ENCODE measurements at places on chromosomes 5 and 9. TPM values are rescaled to one million over a fixed set of nuclear protein-coding genes. Genes with fewer than 3 reads are reported as not detected.

GRCh38 chr5:45774528-45774927 lies 78.3 kb upstream of the HCN1 start:
- DNase-seq = no peak

- DNase-seq = no peak
Observed at GRCh38 chr9:91900055-91900796, 49.8 kb downstream of the ROR2 start.

GRCh38 chr5:128778474-128778873 lies 186.8 kb upstream of the SLC27A6 start:
- DNase-seq = no peak

GRCh38 chr9:120931231-120932085 lies 4.9 kb upstream of the TRAF1 start:
- DNase-seq = no peak

DNA sequence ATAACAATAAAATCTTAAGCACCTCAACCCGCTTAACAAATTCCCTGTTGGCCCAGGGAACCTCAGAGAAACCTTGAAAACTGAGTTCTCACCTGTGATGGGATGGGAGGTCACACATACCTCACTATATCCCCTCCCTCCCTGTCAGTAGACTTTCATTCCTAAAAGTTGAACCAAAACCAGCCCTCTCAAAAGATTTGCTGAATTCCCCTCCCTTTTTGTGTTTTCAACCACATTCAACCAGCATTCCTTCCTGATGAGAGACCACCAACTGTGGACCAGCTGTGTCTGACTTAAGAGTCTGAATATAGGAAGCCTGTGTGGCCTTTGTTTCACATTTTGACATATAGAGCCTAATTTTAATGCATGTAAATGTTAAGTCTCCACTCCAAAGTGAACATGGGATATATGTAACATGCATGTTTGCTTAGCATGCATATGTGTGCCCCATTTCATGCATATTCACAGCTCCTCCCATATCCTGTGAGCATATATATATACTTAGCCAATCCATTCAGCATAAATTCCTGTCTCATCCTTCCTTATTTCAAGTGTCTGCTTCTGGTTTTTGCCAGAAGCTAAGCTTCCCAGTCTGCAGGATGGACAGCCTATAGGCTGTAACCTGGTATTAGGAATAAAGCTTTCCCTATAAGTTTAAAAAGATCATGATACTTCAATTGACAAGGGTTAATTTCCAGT lies 604.6 kb downstream of the PTPRD start:
- DNase-seq = no peak

DNA sequence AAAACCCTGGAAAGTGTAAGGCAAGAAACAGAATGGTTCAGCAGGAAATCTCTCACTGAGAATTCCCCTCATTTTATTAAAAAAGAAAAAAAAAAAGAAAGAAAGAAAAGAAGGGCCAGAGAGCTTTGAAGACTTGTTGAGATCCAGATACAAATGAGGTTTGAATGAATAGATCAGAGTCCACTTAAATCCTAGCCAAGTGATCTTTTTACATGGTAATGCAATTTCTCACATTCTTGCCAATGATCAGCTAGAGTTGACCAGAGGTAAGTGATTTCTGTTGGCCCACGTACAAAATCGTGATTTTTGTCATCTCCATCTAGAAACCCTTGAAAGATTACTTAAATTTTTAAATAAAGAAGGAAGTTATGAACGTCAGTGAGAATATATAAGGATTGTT lies 261.5 kb upstream of the PCSK5 start:
- DNase-seq = no peak

DNA sequence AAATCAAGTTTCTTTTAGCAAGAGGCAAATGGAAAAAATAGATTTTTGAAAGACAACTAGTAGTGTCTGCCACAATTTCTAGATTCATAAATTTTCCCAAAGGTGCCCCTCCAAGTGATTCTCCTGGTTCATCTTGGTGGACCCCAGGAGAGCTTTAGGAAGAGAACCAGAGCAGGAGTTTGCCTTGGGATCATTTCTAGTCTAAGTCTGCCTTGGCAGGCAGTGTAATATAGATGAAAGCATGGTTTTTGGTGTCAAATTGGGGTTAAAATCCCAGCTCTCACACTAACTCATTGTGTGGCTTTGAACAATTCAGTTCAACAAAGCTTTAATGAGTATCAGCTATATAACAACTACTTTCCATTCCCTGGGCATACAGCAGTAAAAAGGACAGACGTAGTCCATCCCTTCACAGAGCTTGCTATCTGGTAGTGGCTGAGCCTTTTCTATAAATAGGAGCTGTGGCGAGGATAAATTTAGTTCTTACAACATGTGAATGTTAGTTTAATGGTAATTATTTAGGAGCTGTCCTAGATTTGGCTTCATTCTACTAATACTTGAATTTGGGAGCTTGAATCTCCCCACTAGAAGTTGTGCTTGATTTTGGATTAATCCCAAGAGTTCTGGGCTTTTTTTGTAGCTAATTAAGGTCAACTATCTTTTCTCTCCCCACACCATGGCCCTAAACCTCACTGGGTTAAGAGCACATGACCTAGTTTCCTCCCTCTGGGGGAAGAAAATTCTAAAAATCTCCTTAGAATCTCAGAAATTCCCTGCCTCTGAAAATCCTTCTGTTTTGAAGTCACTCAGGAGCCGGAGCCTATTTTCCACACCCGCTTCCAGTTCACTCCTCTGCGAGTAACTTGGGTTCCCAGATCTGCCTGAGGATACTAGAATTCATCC lies 197.8 kb downstream of the PCSK1 start:
- DNase-seq = no peak

- DNase-seq = no peak
Observed at GRCh38 chr9:86500667-86501435, 146.6 kb upstream of the TUT7 start.

Gene GLDC
- 0.77 TPM for total RNA-seq

Gene WNT8A
- total RNA-seq = not detected

Gene ZNF883
- 0.89 TPM for total RNA-seq

Gene TRPM3
- total RNA-seq = 0.15 TPM
